ENCODE measurements at places on chromosomes 13 and 19. TPM values are rescaled to one million over a fixed set of nuclear protein-coding genes. Genes with fewer than 3 reads are reported as not detected.

GRCh38 chr13:43684963-43685725 lies 101.6 kb downstream of the ENOX1 start:
- no peak for DNase-seq

- DNase-seq = no peak
Measured at GRCh38 chr13:99805361-99805760, 166.2 kb downstream of the ZIC5 start.

The C19orf25 gene
- total RNA-seq = 32.6 TPM

DNA sequence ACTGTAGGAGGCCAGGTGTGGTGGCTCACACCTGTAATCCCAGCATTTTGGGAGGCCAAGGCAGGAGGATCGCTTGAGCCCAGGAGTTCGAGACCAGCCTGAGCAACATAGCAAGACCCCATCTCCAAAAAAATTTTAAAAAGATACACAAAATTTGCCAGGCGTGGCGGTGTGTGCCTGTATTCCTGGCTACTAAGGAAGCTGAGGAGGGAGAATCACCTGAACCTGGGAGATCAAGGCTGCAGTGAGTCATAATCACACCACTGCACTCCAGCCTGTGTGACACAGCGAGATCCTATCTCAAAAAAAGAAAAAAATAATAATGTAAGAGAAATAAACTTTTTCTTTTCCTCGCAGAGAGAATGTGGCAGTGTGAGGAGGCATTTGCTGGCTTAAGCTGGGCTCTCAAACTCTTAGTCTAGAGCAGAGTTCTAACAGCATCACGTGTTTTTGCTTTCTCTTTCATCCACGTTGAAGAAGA lies 21.1 kb downstream of the FAM187B start:
- DNase-seq = no peak

- no peak for DNase-seq
Measured at GRCh38 chr13:51704399-51705313, 99.3 kb downstream of the DHRS12 start.

All from epithelial cell of proximal tubule (primary cell).